ENCODE measurements at places on chromosomes 16 and 17.

GRCh38 chr16:67969254-67970039 is 1.0 kb upstream of the SLC12A4 start:
- no peak for DNase-seq

GRCh38 chr16:30115238-30115637 is 1.9 kb upstream of the GDPD3 start:
- DNase-seq, result no peak

GRCh38 chr17:42675348-42675964 is 1.3 kb downstream of the PLEKHH3 start:
- no peak for DNase-seq

- no peak for DNase-seq
Observed at GRCh38 chr16:6600167-6600566, 732.5 kb upstream of the RBFOX1 start.

DNA sequence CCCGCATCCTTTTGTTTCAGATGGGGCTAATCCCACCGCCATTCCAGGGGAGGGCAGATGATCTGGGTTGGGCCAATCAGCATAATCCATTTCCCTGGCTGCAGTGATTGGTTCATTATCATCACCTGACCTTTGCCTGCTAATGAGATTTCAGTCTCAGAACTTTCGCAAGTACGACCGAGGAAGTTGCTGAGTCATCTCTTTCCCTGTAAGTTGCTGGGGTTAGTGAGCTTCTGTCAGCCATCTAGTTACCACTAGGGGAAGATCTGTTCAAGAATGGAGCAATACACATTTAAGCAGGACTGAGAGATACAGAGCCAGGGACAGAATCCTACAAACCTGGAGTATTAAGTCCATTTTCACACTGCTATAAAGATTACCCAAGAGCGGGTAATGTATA is 65.3 kb upstream of the NUDT7 start:
- DNase-seq, result no peak

DNA sequence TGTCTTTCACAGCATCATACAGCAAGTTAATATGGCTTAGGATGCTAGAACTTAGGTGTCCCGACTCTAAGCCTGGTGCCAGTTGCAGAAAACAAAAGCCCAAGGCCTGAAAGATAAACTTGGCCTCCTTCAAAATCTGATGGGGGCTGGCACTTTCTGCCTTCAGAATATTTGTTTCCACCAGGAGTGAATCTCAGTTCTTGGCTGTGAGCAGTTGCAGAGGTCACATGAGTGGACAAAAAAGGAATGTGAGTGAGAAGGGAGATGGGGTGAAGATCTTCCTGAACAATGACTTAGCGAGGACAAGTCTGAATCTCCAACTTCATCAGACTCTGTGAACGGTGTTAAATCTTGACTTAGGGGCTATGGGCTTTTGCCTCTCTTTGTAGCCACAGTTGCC is 46.6 kb downstream of the HOXB1 start:
- no peak for DNase-seq

DNA sequence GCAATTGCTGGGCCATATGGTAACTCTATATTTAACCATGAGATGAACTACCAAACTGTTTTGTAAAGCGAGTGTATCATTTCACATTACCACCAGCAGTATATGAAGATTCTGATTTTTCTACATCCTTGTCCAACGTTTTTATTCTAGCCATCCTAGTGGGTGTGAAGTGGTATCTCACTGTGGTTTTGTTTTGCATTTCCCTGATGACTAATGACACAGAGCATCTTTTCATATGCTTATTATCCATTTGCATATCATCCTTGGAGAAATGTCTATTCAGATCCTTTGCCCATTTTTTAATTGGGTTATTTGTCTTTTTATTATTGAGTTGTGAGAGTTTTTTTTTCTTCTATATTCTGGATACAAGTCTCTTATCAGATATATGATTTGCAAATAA is 83.6 kb downstream of the AKAP1 start:
- DNase-seq, result no peak

- no peak for DNase-seq
Observed at GRCh38 chr16:405548-406506, 4.1 kb downstream of the DECR2 start.

Data from stimulated activated CD4-positive, alpha-beta T cell treated with anti-CD3 and anti-CD28 coated beads, TNF-alpha, amount 100 ng/mL, for 48 hours (primary cell).